ENCODE measurements at places on chromosomes 12 and 14. TPM values are rescaled to one million over a fixed set of nuclear protein-coding genes. Genes with fewer than 3 reads are reported as not detected.

- no peak for DNase-seq
- no peak overlapping the region for H3K27ac ChIP-seq
- H3K4me3 ChIP-seq = no peak overlapping the region
- H3K4me1 ChIP-seq = no peaks in the 10 kb centered on the region
- H3K27me3 ChIP-seq = no peaks in the 10 kb centered on the region
These were observed 168.6 kb downstream of the ALX1 start for GRCh38 chr12:85448548-85449139.

- H3K36me3 ChIP-seq = no peaks in the 10 kb centered on the region
- DNase-seq = no peak
- H3K4me3 ChIP-seq = no peak overlapping the region
- peaks cover 16% of the 10 kb centered on the region for H3K4me1 ChIP-seq
- no peak overlapping the region for H3K27ac ChIP-seq
These were observed 13.7 kb downstream of the SPTB start for GRCh38 chr14:64865992-64866391.

DNA sequence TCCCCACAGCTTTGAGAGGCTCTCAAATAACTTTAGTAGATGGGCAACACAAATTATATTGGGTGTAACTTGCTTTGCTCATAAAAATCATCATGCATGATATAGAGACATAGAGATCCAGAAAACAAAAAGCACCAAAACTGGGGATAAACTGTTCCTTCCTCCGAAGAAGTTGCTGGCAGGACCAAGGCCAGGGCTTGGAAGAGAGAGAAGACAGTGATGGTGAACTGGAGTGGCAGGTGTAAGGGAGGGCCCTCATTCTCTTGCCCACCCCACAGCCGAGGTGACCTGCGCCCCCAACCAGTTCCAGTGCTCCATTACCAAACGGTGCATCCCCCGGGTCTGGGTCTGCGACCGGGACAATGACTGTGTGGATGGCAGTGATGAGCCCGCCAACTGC is 15.4 kb upstream of the NXPH4 start:
- no peak overlapping the region for H3K4me3 ChIP-seq
- no peaks in the 10 kb centered on the region for H3K27me3 ChIP-seq
- H3K27ac ChIP-seq = no peak overlapping the region
- H3K36me3 ChIP-seq = peaks cover 98% of the 10 kb centered on the region

DNA sequence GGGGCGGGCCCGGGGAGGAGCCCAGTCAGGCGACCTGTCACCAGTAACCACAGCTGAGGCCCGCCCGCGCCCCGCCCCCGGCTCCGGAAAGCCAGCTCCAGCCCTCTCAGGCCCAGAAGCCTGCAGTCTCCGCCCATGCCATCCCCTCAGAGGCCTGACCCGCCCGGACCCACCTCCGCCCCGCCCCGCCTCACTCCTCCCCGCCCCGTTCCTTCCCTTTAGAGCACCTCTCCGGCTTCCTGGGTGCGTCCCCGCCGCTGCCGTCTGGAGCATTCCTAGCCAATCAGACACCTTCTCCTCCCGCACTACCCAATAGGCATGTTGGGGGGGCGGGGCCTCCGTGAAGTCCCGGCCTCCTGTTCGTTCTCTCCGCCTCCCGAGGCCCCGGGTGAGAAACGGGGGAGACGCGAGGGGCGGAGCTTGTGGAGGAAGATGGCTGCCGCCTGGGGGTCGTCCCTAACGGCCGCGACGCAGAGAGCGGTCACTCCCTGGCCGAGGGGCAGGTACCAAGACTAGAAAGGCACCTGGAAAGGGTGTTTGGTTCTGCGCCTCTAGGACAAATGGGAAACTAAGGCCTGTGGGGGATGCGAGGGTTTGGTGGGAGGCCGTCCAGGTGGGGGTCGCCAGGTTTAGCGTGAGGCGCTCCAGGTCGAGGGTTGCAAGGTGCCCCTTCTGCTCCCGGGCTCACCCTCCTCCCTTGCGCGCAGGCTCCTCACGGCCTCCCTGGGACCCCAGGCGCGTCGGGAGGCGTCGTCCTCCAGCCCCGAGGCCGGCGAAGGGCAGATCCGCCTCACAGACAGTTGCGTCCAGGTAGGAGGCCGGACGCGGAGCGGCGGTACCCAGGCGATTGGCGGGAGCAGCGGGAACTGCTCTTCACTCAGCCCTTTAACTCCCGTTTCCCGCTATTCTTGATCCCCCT is at the start of gene ISCA2:
ISCA2 (plus strand) TSS at position 423 of the 919 bp plus-strand sequence; CDS start at position 433, 10 bp downstream.
- peak within 1 kb of the TSS; percentile 86 for H3K27ac ChIP-seq
- H3K4me3 ChIP-seq = peak within 1 kb of the TSS; percentile 73
- DNase-seq = peak; percentile 98
- no peaks in the 10 kb centered on the region for H3K27me3 ChIP-seq
- H3K36me3 ChIP-seq = no peaks in the 10 kb centered on the region

DNA sequence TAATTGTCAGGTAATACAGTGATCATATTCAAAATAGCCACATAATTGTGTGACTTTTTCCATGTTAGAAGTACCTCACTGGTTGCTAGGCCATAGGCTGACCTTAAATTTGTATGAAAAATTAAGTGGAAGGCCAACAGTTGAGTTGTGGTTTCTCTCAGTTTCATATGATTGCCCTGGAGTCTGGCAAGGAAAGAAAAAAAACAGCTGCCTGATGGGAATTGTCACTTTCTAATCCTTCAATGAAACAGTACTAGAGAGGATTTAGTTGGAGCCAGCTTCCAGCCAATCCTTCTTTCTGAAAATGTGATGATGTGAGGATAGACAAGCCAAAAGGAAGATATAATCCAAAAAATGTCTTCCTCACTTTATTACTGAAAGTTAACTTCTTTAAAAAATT is 113.6 kb downstream of the ALX1 start:
- no peaks in the 10 kb centered on the region for H3K4me1 ChIP-seq
- H3K36me3 ChIP-seq = no peaks in the 10 kb centered on the region
- no peak for DNase-seq
- no peak overlapping the region for H3K4me3 ChIP-seq

DNA sequence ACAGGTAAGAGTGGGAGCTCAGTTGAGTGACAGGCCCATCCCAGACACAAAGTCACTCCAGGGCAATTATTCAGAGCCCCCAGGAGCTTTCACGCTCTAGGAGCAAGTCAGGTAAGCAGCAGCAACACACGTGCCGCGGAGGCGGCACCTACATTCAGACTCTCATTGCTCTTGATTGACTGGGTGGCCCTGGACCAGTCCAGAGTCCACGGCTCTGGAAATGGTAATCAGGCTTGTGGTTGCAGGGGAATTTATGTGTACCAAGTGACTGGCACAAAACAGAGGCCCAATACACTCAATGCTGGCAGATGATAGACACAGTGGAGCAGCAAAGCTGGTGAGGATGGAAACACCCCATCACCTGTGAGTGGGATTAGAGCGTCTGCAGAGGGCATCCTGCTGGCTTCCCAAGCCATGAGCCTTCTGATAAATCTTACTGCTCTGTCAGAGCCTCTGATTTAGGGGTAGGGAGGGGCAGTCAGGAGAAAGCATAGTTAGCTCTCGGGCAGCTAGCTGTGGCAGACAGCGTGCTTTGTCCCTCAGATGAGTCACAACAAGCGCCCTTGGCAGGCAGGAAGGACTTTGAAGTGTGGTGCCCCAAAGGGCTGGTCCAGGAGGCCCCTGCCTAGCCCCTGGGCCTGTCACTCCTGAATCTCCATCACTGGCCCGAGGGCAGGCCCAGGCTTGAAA is 344.7 kb downstream of the CACNA1C start:
- DNase-seq = no peak
- H3K4me1 ChIP-seq = no peaks in the 10 kb centered on the region
- H3K36me3 ChIP-seq = no peaks in the 10 kb centered on the region
- H3K27me3 ChIP-seq = no peaks in the 10 kb centered on the region
- H3K27ac ChIP-seq = no peak overlapping the region

DNA sequence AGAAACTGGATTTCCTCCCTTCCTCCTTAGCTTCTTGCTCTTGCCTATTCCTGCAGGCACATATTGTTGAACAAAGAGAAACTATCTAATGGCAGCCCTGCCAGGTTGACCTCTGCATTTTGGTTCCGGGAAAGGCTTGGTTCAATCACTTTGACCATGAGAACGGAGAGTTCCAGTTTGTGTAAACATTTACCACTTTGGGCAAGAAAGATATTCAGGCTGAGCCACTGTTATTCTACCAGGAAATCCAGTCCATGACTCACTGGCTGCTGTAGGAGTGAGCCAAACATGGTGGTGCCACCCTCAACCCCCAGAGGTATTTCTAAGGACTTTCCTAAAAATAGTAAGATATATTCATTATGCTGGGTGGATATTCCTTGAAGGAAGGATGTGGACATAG is 242.2 kb upstream of the OR4E1 start:
- no peak overlapping the region for H3K27ac ChIP-seq
- H3K27me3 ChIP-seq = no peaks in the 10 kb centered on the region
- no peaks in the 10 kb centered on the region for H3K4me1 ChIP-seq
- no peaks in the 10 kb centered on the region for H3K36me3 ChIP-seq
- DNase-seq = no peak

DNA sequence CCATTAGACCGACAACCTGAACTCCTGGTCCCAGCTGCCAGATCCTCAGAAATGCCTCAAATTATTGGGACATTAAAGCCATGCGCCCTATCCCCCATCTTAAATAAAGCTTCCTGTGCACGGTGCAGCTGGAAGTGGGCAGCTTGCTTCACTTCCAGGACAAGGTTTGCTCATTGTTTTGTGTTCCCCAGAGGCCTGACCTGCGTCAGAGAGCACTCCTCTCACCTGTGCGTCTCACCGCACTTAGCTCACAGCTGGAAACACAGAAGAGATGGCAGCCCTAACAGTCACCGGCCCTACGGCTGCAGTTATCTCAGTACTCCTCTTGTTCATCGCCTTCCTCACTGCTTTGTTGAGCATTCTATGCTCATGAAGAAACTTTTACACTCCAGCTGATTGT is 135.5 kb downstream of the ANO2 start:
- no peaks in the 10 kb centered on the region for H3K36me3 ChIP-seq
- H3K27me3 ChIP-seq = no peaks in the 10 kb centered on the region
- no peaks in the 10 kb centered on the region for H3K4me1 ChIP-seq
- no peak overlapping the region for H3K4me3 ChIP-seq

The TPPP2 gene
- total RNA-seq = not detected

The AQP6 gene
- not detected for total RNA-seq

The SMIM41 gene
- 0.31 TPM for total RNA-seq
